Activated T-helper 1 cell treated with anti-CD3 and anti-CD28 coated beads, Interleukin-2, amount 50 U/mL, for 16 hours (primary cell): ENCODE measurements at places on chromosomes 12 and 14.

- DNase-seq: no peak
These were observed 17.5 kb downstream of the EVL start for GRCh38 chr14:100082723-100083122.

- DNase-seq: no peak
These were observed 34.7 kb downstream of the MIA2 start for GRCh38 chr14:39268393-39268792.

DNA sequence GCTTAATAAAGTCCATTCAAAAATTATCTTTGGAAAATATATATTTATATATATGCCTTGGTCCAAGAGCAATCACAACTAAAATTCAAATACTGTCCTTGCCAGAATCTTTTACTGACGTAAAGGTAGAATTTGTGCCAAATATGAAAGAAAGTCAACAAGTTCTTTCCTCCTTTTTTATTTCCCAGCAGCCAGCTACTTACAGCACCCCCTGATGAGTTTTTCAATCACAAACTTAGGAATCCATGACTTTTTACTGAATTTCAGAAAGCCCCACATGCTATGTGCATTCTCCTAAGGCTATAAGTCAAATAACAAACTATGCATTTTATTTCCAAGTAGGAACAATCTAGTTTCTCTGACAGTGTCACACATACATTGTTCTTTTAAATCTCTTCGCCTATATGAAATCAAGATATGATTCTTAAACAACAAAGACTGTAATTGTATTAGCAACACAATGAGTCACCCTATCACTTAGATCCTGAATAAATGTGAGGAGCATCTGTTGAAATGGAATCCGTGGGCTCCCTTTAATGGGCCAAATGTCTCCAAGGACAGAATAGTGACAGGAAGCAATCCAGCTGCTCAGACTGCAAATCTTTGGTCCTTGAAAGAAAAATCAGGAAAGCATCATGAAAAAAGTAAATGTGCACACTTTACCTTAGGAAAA lies 271.4 kb downstream of the DUSP6 start:
- no peak for DNase-seq

- no peak for DNase-seq
These were observed 67.1 kb downstream of the PRKAB1 start for GRCh38 chr12:119735079-119735478.

DNA sequence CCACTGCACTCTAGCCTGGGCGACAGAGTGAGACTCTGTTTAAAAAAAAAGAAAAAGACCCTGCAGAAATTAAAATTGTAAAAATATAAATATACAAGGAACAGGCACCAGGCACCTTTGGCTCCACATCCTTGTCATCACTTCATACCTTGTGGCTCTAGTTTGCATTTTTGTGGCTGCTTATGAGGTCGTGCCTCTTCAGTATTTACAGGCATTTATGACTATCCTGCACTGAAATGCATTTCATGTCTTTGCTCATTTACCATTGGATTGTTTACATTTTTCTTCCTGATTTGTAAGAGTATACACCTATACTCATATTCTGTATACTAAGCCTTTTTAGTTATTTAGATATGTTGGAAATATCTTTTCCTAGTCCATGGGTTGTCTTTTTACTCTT lies 20.1 kb downstream of the BICD1 start:
- no peak for DNase-seq

GRCh38 chr12:16955083-16955657 lies 349.2 kb upstream of the LMO3 start:
- DNase-seq: no peak

- DNase-seq: no peak
These were observed 143.2 kb downstream of the ZFP36L1 start for GRCh38 chr14:68649476-68650189.

- peak; percentile 79 for DNase-seq
These were observed 8.3 kb downstream of the PLD4 start for GRCh38 chr14:104932676-104933631.

- DNase-seq: no peak
These were observed 159.3 kb downstream of the DAD1 start for GRCh38 chr14:22429546-22430294.

- no peak for DNase-seq
These were observed 275.1 kb downstream of the IPO8 start for GRCh38 chr12:30420561-30420960.

DNA sequence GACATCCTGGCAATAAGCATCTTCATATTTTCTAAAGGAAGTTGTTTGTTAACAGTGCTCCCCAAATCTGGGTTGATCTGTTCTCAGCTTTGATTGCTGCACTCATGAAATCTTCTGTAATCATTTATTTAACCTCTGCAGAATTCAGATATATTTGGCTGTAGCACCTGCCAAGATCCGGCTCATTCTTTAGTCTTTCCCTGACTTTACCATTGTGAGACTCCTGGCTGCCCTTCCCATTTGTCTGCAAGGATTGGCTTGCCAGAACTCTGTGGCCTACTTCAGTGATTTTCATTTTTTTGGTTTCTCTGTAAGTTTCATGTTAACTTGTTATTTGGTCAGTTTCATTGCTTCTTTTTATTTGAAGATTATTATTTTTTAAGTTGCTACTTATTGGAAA lies 191.2 kb upstream of the PLXNC1 start:
- DNase-seq: no peak

DNA sequence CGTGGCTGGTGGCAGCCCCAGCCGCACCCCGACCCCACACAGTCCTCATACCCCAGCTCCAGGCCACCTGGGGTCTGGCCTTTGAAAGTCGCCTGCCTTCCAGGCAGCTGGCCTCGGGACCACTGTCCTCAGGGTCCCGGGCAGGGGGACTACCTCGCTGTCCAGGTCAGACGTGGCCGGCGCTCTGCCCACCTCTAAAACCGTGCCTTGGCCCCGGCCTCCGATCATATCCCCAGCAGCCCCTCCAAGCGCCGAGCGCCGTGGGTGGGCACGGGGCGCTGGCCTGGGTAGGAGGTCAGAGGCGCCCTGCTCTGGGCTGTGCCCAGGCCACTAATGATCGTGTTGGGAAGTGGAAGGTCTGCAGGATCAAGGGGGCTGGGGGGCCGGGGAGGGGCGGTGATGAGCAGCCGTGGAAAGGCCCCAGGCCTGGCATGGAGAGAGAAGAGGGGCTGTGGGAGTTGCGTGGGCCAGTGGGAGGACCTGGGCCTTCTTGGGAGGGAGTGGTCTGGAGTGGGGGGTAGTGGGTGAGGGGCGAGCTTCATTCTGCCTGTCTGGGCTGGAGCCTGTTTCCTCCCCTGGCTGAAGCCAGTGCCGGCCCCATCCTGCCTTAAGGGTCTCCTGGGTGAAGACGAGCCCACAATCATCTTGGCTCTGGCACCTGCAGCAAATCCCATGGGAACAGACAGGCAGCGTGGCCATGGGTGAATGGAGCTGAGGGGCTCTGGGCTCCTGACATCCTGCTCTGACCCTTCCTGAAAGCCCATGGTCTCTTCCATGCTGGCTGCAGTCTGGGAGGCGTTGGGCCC lies 4.9 kb downstream of the TMEM121 start:
- no peak for DNase-seq

DNA sequence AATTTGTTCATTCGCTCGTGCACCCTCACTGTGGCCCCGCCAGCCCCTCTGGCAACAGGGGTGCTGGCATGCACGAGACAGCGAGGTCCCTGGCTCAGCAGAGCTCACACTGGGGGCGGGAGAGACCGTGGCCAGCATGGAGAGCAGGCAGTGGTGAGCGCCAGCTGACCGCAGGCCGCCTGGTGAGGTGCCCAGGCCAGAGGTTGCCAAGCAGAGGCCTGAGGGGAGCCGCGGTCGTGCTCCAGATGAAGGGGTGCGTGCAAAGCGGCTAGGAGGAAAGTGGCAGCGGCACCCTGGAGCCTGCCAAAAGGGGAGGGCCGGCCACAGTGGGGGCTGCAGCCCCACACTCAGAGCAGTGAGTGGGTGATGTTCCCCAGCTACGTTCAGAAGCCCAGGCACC lies 56.1 kb downstream of the CDC42BPB start:
- no peak for DNase-seq

DNA sequence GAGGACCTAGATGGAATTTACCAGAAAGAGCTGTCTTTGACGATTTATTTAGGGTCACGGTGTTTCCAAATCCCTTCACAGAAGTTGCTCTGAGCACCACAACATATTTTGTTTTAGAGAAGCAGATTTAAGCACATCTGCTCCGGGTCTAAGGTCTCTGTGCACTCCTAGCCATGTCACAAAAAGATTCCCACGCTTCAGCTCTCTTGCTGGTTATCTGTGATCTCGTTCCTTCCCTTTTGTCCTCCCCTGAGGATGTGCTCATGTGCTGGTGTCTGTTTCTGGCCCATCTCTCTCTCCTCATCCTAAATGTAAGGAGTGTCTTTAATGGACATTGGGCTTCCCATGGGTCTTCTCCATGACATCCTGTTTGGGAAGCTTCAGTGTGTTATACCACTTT lies 53.7 kb upstream of the GNPNAT1 start:
- no peak for DNase-seq

DNA sequence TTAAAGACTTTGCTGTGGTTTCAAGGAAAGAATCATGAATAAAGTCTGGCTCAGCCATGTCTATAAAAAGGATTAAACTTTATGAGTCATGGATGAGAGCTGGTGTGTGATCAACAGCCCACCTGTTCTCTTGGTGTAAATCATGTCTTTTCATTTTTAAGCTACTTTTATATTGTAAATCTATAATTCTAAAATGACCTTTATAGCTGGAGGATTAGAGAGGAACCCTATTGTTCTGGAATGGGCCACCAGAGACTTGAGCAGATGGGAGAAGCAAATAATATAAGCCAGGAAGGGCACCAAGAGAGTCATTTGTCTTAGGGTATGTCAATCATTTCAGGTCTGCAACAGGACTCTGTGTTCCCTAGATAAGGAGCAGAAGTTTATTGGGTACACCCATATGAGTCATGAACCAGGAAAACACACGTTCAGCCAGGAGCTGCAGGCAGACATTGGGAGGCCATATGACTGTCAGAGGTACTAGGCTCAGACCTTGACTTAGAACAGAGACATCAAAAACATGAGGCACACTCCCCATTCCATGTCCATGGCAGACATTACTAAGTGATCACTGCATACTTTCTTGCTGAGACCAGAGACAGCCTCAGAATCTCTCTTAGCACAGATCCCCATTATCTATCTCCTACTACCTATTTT lies 49.3 kb downstream of the NDUFA12 start:
- no peak for DNase-seq

GRCh38 chr14:62988967-62989366 lies 56.3 kb downstream of the KCNH5 start:
- DNase-seq: no peak

- DNase-seq: no peak
These were observed 298 bp downstream of the CTDSP2 start for GRCh38 chr12:57846285-57846576.

GRCh38 chr14:100569734-100570286 lies 17.4 kb downstream of the BEGAIN start:
- DNase-seq: no peak

DNA sequence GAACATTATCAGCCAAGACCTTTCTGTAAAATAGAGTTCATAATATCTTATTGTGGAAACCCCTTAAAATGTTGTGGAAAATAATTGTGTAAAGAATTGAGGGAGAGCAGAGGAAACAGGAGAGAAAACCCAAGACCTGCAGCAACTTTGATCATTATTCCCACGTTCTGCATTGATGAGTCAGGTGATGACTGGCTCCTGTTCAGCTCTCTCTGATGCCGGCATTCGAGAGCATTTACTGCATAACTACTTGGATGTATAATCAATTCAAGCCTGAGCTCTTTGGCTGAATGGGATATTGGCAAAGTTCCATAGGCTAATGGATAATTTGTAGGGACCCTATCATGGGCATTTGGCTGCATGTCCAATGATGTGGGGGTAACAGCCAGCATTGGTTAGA lies 176.3 kb upstream of the ARID2 start:
- no peak for DNase-seq

DNA sequence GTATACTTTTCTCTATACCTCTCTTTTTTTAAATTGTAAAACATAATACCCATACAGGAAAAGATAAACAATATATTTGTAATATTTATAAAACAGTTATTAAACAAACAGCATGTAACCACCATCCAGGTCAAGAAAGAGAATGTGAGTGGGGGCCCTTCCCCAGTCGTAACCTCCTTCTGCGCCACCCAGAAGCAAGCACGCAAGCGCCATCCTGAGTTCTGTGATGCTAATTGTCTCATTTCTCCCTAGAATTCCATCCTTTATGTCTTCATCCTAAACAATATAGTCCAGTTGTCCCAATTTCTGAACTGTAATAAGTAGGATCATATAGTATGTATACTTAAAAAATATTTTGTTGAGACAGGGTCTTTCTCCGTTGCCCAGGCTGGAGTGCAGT lies 129.5 kb downstream of the EXOC5 start:
- no peak for DNase-seq

GRCh38 chr14:20659813-20660395 lies 18.4 kb upstream of the OR6S1 start:
- no peak for DNase-seq

- DNase-seq: no peak
These were observed 45.2 kb downstream of the RDH12 start for GRCh38 chr14:67746927-67747326.

- DNase-seq: peak; percentile 86
These were observed at the start of gene UBC for GRCh38 chr12:124914392-124915238. UBC (minus strand) TSS chr12:124914650; CDS start chr12:124913771, 879 bp downstream.

GRCh38 chr12:104414581-104415341 lies 42.0 kb upstream of the CHST11 start:
- DNase-seq: no peak

DNA sequence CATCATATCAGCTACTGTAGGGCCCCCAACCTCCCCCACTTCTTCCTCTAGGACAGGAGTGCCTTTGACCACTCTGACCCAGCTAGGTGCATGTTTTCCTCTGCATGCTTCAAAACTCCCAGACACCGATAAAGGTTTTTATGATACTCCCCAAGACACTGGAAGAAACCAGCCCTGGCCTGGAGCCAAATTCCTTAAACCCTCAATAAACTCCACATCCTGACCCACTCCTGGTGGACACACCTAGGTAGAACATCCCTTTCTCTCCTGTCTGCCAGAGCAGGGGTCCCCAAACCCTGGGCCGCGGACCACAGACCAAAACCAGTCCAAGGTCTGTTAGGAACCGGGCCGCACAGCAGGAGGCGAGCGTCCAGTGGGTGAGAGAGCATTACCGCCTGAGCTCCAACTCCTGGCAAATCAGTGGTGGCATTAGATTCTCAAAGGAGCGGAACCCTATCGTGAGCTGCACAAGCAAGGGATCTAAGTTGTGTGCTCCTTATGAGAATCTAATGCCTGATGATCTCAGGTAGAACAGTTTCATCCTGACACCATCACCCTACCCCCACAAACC lies 49.6 kb downstream of the NT5DC3 start:
- DNase-seq: no peak

GRCh38 chr12:85277900-85278597 lies 2.0 kb upstream of the ALX1 start:
- DNase-seq: no peak

- no peak for DNase-seq
These were observed 192.8 kb downstream of the LRIG3 start for GRCh38 chr12:58727521-58727920.

DNA sequence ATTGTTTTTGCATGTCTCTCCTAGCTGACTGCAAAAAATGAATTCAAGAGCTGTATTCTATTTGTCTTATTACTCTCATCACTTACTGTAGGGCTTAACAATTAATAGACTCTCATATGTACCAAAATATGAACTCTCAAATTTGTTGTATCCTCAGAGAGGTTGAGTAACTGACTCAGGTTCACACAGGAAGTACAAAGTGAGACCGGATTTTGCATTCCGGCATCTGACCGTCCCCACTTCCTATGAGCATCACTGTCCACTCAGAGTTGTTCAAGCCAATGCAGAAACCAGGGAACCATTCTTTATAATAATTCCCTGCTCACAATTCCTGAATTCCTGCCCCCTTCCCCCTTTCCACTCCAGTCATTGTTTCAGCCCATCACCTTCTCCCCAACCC lies 113.3 kb upstream of the AMIGO2 start:
- no peak for DNase-seq
